Dorsolateral prefrontal cortex (tissue), 122 donors: ENCODE measurements at places on chromosomes 3 and 15.

DNA sequence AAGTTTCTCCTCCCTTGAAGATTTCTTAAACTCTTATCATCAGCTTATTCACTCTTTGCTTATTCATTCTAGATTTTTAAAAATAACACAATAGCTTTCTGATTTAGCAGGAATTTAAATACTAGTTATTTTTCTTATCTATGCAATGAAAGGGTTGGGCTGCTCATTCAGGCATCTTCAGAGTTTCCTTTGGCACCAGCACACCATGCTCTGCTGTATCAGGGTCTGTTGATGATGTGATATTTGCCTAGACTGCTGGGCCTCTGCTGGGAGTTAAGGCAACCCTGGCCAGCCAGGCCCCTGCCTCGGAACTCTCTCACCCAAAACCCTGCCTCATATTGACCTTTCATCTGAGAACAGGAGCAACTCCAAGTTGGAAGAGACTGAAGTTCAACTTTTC is 35.0 kb downstream of the DRD3 start:
- DNase-seq: no peak

DNA sequence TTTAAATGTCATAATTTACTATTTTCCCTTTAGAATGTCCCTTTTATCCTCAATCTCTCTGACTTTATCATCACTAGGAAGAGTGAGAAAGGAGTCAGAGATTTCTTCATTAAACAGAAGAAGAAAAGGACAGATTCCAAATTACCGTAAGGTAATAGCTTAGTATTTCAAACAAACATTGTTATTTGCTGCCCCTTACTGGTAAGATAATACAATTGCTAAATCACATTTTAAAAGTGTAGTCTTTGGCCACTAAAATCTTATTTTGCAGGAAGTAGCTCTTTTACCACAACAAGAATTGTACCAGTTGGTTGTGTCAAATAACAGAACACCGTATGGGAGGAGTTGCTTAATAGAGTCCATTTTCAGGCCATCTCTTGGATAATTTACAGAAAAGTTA is 53.7 kb downstream of the CGGBP1 start:
- DNase-seq: no peak

- no peak for DNase-seq
These were observed 43.9 kb downstream of the THBS1 start for GRCh38 chr15:39624806-39625205.

GRCh38 chr3:341998-342397 is 145.4 kb downstream of the CHL1 start:
- DNase-seq: no peak

- DNase-seq: peak; percentile 60
These were observed 43.0 kb upstream of the SPATA12 start for GRCh38 chr3:57017459-57017845.

DNA sequence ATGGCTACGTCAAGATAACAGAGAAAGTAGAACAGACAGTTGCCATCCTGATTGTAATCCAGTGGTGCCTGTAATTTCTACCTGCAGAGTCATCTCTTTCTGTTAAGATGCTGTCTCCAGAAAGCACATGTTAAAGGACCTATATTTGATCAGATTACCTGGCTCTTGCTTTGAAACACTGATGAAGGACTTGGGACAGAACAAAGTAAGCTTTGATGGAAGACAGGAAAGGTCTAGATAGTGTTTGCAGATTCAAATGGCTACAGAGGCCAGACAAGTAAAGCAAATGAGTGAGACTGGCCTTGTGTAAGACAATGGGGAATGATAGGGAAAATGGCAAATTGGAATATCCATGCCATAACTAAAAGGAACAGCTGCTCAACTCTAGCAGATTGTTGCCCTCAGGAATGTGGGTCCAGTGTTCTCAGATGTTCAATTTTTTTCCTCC is 1.8 kb upstream of the GSK3B start:
- DNase-seq: no peak

DNA sequence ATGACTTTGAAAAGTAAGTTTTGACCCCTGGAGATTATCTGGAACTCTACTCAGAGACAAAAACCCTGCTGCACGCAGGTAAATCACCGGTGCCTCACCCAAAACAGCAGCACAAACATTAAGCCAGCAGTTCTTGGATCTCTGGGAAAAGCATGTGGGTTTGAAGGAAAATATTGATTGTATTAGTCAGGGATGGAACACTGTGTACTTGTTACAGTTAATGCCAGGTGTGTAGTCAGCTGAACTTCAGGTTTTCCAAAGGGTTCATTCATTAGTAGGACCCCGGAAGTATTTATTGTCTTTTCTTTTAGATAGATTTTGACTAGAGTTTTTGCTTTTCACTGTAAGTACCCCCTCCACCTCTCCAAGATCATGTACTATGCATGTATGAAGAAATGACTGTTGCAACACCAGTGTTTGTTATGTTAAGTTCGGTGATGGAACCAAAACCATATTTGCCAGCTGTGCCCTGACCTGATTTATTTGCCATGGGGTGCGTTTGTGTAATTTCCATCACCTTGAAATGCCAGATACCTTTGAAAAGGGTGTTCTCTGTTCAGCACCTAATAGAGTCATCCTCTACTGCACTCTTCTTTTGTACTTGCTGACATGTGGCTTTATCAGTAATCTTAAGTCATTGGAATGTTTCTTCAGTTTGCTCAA is 14.5 kb downstream of the ARHGEF26 start:
- no peak for DNase-seq
